Occipital lobe (tissue), 3 donors: ENCODE measurements at places on chromosomes 12 and 14. TPM values are rescaled to one million over a fixed set of nuclear protein-coding genes. Genes with fewer than 3 reads are reported as not detected.
A peak's percentile ranks its signal among the peaks of the same experiment; 100 is the strongest.

DNA sequence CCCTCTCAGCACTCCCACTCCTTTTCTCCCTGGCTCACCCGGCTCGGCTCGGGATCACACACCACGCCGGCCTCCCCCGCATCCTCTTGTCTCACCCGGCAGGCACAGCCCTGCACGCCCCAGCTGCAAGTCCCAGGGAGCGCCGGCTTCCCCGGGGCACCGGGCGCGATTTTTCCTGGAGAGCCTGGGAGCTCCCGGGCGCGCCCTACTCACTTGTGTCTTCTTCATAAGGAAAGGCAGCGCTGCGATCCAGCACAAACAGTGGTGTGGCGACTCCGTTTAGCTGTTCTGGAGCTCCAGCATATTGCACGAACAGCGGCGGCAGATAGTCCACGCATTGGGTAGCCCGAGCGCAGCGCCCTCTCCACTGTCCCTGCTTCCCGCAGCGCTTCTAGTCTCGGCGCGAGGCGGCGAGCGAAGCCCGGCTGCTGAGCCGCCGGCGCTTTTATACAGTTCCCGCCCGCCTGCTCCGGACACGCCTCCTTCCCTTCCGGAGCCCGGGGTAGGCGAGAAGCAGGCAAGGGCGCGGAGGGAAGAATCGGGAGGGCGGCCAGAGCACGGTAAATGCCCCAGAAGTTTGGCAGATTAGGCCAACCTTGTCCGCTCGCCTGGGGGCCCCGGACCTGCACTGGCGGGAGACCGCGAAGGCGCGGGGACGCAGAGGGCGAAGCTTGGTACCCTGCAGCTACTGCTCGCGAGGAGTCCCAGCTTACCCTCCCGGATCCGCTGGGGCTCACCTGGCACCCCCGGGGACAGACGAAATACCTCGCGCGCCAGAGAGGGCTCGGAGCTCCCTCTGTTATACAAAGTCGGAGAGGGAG, at the start of gene KITLG:
KITLG (minus strand) TSS at position 421 of the 821 bp plus-strand sequence; CDS start at position 228, 193 bp downstream.
- DNase-seq = peak; percentile 69

DNA sequence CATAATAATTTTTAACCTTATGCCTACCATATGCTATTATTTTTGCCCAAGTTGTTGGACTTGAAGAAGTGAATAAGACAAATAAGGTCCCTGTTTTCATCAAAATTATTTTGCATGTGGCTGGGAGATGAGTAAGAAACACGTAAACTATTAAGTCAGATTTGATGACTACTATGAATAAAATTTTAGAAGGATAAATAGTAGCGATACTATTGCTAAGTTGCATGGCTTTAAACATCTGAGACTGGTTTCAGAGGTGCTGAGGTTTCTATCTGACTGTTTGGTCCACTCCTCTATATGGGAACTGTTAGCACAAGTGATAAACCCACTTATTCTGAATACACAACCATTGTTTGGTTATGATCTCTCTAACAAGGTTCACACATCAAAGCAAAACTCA, 674.3 kb upstream of the MDGA2 start:
- no peak for DNase-seq

- no peak for DNase-seq
These were observed 680 bp downstream of the NECAP1 start for GRCh38 chr12:8082808-8083100.

The ANKS1B gene
- total RNA-seq = 452 TPM

The CEP128 gene
- total RNA-seq = 38.2 TPM

The PRR4 gene
- 4.8 TPM for total RNA-seq

The TROAP gene
- total RNA-seq = 1.2 TPM

- no peak for DNase-seq
These were observed 90.4 kb downstream of the SRGAP1 start for GRCh38 chr12:63934936-63935335.

- no peak for DNase-seq
These were observed 83.8 kb upstream of the DUSP6 start for GRCh38 chr12:89436062-89436461.

DNA sequence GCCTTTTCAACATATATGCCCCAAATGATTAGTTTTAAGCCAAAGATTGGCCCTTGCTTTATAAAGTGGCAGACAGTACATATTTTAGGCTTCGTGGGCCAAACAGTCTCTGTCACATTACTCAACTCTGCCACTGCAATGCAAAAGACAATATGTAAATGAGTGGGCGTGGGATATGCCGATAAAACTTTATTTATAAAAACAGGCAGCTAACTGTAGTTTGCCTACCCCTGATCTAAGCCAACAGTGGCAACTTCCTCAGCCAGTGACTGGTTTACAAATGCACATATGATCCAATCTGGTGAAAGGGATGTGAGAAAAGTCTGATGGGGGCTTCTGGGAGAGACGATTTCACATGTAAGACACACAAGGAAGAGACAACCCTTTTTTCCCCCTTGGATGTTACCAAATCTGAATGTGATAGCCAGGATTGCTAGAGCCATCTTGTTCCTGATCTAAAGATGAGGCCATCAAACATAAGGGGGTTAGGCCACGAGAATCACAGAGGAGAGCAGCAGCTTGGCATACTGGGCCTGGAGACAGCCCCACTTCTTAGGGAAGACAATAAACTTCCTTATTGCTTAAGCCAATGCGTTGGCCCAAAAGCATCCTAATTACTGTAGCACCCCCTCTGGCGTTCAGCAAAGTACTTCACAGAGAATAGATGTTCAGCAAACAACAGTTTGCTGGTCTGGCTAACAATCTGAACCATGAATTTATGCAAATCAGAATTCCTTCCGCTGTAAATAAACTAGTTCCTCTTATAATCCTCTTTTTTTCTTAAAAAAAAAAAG, 75.2 kb upstream of the TMCC3 start:
- DNase-seq = no peak

- no peak for DNase-seq
These were observed 72.2 kb downstream of the TSPAN8 start for GRCh38 chr12:71085575-71085974.

DNA sequence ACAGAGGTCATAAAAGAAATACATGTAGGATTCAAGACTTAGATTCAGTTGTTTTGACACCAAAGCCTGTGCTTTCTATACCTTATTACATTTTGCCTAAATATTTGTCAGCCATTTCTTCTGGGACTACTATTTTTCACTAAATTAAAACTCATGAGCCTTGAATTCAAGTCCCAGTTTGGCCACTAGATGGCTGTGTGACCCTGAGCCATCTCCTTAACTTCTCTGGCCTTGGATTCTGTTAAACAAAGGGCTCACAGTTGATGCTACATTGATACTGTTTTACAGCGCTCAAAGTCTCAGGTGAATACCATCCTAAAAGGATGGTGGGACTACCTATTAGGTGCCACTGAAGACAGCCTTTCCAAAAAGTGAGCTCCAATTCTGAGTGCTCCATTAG, 39.6 kb upstream of the CCDC198 start:
- no peak for DNase-seq

The NOVA1 gene
- total RNA-seq = 58.3 TPM

The TAS2R14 gene
- 11.4 TPM for total RNA-seq

DNA sequence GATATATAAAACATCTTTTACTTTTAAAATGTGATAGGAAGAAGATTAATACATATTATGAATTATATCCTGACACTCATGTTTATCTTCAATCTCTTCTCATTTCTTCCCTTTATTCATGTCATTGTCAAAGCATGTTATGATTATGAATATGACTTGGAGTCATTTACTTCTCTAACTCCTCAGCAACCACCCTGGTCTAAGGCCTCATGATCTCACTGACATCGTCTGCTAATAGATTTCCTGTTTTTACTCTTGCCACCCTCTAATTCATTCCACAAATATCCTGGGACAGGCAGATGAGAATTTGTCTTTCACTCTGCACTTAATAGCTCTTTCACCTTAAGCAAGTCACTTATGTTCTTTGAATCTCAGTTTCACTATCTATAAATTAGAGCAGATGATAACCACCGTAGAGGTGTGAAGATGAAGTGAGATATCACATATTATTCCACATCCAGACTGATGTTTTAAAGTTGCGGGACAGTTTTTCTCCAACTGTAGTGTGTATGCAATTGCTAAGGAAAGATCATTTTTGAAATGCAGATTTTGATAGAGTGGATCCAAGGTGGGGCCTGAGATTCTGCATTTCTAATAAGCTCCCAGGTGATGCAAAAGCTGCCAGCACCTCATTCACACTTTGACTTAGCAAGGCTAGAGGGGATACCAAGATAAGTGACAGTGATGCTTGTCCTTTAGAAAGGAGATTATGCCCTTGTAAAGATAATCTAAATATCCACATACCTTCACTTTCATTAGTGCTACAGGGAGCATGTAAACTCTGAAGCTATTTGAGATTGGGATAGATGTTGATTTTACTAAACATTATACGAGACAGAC, 3.3 kb upstream of the IAPP start:
- DNase-seq = no peak

GRCh38 chr12:13452955-13453570, 256.5 kb downstream of the EMP1 start:
- DNase-seq = no peak

- no peak for DNase-seq
These were observed 25.3 kb downstream of the OAS2 start for GRCh38 chr12:113003636-113004035.

- DNase-seq = no peak
These were observed 80.2 kb downstream of the KCNA5 start for GRCh38 chr12:5123921-5124320.

DNA sequence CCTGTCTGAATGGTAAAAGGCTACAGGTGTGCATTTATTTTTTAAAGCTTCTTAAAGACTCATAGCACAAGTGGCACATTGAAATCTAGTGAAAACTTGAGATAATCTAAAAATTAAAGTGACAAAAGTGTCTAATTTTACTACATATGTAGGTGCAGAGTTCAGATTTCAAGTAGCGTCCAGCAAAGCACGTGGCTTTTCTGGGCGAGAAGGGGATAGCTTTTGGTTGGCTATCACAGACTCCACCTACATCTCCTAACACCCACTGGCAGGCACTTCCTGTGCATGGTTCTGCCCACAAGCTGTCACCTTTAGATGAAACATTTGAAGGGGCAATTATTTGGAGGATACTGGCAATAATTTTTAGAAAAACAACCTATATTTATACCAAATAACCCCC, 1.9 kb upstream of the PITPNM2 start:
- no peak for DNase-seq

DNA sequence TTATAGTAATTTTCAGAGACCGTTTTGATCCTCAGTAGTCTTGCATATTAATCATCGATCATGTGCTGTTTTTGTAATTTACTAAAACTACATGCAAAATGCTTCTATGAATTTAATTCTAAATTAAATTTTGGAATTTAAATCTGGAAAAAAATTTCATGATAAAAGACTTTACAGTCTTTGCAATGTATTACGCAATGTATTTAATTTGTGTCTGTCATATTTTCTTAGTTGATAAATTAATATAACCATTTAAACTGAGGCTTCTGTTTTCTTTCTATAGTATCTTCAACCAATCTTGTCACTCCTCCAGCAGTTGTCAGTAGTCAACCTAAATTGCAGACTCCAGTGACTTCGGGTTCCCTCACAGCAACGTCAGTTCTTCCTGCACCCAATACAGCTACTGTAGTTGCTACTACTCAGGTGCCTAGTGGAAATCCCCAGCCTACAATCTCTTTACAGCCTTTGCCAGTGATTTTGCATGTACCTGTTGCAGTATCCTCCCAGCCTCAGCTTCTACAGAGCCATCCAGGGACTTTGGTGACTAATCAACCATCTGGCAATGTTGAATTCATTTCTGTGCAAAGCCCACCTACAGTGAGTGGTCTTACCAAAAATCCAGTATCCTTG, 94.8 kb downstream of the ATF7IP start:
- DNase-seq = no peak

- DNase-seq = no peak
These were observed 4.3 kb downstream of the BICD1 start for GRCh38 chr12:32110942-32111341.

The CTSG gene
- not detected for total RNA-seq

The CNPY2 gene
- 40.4 TPM for total RNA-seq

The TBX5 gene
- not detected for total RNA-seq

- DNase-seq = no peak
These were observed 72.1 kb downstream of the POLR3B start for GRCh38 chr12:106429636-106430035.

The GUCY2C gene
- under 0.01 TPM for total RNA-seq

DNA sequence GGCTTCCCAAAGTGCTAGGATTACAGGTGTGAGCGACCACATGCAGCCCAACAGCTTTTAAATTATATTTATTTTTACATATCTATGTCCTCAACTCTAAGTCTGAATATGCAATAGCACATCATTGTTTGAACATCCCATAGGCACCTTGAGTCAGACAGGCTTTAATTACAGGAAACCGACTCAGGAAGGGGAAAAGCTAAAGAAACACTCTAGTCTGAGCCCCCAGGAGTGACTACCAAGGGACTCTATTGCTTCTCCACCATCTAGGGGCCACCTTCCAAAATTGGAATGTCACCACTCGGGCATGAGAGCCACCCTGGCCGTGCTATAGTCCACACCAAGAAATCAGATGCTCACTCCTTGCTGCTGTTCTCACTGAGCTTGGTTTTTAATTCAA, 14.0 kb upstream of the MFAP5 start:
- DNase-seq = no peak

GRCh38 chr12:32983968-32984367, 87.4 kb upstream of the PKP2 start:
- DNase-seq = no peak

The GLIPR1L1 gene
- total RNA-seq = not detected

- no peak for DNase-seq
These were observed 4.4 kb downstream of the AMHR2 start for GRCh38 chr12:53427905-53428594.

DNA sequence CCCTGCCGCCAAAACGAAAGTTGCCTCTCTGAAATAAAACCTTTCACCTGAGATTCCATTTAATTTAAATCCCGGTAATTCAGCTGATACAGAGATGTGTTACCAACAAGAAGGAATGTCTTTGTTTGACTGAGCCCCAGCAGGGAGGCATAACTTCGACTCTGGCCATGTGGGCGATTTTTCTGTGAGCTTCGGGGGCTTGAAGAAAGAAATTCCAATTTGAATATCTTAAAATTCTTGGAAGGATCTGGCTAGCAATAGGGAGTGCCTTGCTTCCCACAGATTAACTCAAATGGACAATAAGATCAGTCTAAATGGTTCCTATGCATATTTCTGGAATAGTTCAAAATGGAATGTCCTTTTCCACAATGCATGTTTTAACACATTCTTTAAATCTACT, 252.5 kb upstream of the TMPO start:
- no peak for DNase-seq

The BCL11B gene
- 27.0 TPM for total RNA-seq

DNA sequence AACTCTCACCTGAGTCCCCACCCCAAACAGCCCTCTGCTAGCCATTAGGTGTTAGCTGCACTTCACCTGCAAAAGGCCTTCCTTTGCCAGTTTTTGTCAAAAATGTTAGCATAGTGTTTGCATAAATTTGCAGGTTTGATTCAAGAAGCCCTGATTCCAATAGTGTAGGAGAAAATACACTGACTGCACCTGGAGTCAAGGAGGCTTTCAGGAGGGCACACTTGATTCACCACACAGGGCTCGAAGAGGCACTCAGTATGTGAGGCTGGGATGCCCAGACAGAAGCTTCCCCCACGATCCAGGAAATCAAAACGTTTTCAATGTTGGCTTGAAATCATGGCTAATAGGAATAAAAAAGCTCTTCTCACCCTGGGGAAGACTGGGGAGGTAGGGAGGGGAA, 40.5 kb upstream of the DDX11 start:
- DNase-seq = no peak

The SIX1 gene
- 0.47 TPM for total RNA-seq
